ENCODE measurements at places on chromosomes 11 and 22. TPM values are rescaled to one million over a fixed set of nuclear protein-coding genes. Genes with fewer than 3 reads are reported as not detected.

Gene OR51F1
- not detected for polyA plus RNA-seq

Gene CD59
- 288 TPM for polyA plus RNA-seq

DNA sequence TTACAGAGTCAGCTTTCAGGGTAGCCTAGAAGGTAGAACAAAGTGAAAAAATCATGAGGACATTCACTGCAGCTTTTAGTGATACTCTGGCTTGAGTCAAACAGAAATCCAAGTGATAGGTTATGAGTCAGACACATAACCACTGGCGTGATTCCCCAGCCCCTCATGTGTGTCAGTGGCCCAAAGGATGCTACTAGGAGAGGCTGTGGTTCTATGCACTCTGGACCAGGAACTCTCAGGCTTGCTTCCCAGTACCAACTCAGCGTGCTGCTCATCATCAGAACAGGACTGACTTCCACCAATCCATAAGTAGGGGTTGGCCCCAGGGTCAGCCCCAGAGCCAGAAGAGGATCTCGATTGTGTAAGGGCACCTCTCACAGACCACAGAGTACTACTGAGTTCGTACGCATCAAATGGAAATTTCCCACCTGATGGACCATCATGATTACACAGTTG is 116.8 kb downstream of the MED15 start:
- no peak for DNase-seq

Gene CCDC188
- polyA plus RNA-seq, result 0.53 TPM

Gene SLC5A4
- polyA plus RNA-seq, result 1.5 TPM

DNA sequence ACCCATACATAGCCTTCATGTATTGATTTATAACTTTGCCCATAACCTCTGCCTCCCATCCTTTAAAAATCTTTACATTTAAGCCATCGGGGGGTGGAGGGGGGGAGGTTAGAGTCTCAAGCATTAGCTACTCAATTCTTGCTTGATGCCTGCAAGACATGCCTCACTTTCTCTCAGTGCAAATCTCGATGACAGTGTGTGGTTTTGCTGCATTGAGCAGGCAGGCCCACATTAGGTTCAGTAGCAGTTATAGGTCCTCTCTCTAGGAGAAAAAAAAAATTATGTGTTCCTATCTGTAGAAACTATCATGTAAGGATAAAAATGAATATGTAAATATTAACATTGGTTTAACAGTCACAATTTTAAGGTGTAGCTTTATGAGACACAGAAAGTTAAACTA is 314.0 kb upstream of the ANO3 start:
- no peak for DNase-seq

DNA sequence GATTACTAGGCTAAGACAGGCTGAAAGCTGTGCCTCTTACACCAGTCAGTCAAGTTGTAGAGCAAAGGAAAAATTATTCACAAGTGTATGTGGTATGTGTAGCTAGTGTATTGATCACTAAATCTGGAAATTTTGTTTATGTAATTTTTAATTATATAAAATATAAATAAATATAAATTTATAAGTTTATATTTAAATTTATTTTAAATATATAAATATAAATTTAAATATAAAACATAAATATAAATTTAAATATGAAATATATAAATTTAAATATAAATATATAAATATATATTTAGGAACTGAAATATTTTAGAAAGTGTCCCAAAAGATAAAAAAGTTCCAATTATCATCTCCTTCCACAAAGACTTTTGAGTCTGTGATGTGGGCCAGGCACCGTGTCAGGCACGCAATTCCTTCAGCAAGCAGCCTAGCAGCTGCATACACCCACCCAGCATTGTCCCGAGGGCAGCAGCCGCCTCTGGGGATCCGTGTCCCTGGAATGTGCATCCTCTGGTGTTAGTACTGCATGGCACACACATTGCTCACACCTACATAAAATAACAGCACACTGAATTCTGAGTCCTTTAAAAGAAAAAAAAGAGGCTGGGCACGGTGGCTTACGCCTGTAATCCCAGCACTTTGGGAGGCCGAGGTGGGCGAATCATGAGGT is 1098.0 kb downstream of the BRD1 start:
- DNase-seq, result no peak

Gene NXPE2
- polyA plus RNA-seq, result 0.31 TPM

Gene LGR4
- 127 TPM for polyA plus RNA-seq

DNA sequence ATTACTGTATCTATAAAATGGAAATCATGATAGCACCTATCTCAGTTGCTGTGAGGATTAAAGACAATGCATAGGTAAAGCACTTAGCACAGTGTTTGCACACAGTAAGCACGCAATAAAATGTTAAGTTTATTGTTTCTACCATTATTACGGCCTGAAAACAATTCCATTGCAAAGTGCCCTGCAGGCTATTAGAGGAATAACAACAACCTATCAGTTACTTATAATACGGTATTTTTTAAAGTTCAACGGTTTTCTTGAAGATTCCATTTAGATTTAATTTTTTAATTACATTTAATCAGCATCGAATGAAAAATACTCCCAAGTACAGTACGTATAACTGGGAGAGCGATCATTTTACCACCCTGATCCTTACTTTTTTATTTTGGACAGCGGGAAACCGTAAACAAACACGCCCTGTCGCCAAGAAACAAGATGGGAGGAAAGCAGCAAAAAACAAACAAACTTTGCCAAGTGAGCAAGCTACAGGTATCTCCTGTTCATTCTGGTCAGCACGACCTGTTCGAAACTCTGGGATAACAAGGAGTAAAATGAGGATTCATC is 893 bp downstream of the SLC36A4 start:
- DNase-seq, result no peak

DNA sequence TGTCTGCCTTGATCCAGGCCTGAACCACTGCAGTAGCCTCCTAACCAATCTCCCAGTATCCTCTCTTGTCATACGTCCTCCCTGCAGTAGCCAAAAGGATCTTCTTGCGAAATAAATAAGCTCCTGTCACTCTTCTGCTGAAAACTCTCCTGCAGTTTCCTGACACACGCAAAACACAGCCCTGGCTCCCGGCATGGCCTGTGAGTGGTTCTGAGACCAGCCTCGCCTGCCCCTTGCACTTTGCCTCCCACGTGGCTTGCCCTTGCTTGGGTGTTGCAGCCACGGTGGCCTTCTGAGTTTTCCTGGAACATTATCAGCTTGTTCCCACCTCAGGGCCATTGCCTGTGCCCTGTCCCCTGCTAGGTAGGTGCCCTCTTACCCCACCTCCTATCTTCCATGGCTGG is 7.2 kb downstream of the ZC3H7B start:
- no peak for DNase-seq

GRCh38 chr22:31126869-31127175 is 4.1 kb downstream of the INPP5J start:
- DNase-seq, result no peak

Data from right renal cortex interstitium (tissue), 3 donors.